Stimulated activated CD8-positive, alpha-beta memory T cell treated with anti-CD3 and anti-CD28 coated beads, Interleukin-7, amount 100 ng/mL, for 1 hour (primary cell): ENCODE measurements at places on chromosomes 16 and 17.

DNA sequence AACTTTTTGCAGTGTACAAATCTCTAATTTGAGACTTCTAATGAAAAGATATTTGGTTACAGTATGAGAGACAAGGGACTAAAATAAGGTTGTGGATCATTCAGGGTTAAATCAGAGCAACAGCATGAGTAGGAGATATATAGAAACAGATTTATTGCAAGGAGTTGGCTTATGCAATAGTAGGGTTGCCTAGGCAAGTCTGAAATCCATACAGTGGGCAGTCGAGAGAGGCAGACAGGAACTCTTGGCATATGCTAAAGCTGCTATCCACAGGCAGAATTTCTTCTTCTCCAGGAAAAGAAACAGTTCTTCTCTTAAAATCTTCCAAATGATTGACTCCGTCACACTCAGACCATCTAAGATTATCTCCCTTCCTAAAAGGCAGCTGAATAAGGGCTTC is 500.8 kb downstream of the MAF start:
- DNase-seq: no peak

GRCh38 chr17:83106913-83107655 is 27.7 kb downstream of the METRNL start:
- DNase-seq: no peak

- DNase-seq: no peak
These were observed 327.0 kb upstream of the TBX2 start for GRCh38 chr17:61072648-61073047.

GRCh38 chr17:69448431-69449102 is 34.1 kb downstream of the MAP2K6 start:
- no peak for DNase-seq

DNA sequence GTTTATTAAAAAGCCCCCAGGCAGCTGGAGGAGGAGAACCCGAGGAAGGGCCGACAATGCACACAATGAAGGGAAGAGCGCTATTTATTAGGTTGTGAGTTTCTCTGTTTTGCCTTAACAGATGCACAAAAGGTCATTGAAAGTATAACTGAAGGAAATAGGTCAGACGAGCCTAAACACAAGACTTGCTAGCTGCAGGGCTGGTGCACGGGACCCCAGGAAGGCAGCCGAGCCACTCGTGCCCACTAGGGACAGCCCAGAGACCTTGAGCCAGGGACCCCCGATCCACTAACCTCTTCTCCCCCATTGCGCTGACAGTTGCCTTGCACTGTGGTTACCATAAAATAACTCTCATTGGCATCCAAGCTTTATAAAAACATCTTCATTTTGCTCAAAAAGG is 11.3 kb downstream of the LITAFD start:
- no peak for DNase-seq

DNA sequence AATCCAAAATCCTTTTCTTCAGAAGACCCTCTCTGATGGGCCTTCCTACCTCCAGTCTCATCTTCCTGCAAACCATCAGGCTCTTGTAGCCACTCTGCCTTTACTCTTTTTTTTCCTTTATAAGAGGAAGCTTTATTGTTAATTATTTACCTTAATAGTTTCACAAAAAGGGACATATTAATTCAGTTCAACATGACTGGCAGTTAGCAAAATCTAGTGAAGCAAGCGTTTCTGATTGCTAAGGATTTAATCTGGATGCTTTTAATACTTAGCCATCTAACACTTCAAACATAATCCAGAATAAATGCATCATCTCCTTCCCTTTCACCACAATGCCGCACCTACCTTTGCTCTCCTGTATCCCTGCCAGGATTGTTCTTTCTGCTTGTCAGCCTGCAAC is 62.0 kb downstream of the SPACA3 start:
- no peak for DNase-seq

GRCh38 chr17:28416703-28417311 is 10.8 kb upstream of the SLC46A1 start:
- peak; percentile 18 for DNase-seq

DNA sequence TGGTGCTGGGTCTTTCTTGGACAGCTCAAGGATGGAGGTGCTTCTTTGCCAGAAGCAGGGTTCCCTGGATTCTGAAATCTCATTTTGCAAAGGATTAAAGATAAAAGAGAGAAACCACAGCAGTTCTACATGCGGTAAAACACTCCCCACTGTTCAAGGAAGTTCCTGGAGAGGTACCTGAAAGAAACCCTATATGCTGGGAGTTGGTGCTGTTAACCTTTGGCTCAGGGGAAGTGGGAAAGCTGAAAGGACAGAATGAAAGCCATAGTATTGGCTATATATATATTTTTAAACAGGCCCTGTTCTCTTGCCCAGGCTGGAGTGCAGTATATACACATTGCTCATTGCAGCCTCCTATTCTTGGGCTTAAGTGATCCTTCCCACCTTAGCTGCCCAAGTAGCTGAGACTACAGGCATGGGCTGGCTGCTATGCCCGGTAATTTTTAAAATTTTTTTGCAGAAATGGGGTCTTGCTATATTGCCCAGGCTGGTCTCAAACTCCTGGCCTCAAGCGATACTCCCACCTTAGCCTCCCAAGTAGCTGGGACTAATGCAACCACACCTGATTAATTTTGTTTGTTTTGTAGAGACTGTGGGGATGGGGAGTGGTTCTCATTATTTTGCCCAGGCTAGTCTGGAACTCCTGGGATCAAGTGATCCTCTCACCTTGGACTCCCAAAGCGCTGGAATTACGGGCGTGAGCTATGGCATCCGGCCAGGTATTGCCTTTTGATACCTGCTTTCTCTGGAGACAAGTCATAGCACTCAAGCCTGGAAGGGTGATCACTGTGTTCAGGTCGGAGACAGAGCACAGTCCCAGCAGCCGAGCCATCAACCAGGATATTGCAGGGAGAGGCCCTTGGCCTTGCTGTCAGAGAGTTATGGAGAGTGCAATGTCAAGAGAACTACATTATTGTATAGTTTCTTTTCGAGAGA is 55.2 kb downstream of the MSI2 start:
- no peak for DNase-seq

- DNase-seq: no peak
These were observed 11.8 kb upstream of the ZNF23 start for GRCh38 chr16:71473891-71474290.

- no peak for DNase-seq
These were observed 21.3 kb downstream of the OTOA start for GRCh38 chr16:21685034-21685455.

- DNase-seq: no peak
These were observed 68.0 kb downstream of the SOX9 start for GRCh38 chr17:72188801-72189200.

- no peak for DNase-seq
These were observed 858 bp upstream of the SMARCE1 start for GRCh38 chr17:40648384-40648968.

- DNase-seq: no peak
These were observed 15.3 kb upstream of the ALDH3A1 start for GRCh38 chr17:19763416-19763815.

DNA sequence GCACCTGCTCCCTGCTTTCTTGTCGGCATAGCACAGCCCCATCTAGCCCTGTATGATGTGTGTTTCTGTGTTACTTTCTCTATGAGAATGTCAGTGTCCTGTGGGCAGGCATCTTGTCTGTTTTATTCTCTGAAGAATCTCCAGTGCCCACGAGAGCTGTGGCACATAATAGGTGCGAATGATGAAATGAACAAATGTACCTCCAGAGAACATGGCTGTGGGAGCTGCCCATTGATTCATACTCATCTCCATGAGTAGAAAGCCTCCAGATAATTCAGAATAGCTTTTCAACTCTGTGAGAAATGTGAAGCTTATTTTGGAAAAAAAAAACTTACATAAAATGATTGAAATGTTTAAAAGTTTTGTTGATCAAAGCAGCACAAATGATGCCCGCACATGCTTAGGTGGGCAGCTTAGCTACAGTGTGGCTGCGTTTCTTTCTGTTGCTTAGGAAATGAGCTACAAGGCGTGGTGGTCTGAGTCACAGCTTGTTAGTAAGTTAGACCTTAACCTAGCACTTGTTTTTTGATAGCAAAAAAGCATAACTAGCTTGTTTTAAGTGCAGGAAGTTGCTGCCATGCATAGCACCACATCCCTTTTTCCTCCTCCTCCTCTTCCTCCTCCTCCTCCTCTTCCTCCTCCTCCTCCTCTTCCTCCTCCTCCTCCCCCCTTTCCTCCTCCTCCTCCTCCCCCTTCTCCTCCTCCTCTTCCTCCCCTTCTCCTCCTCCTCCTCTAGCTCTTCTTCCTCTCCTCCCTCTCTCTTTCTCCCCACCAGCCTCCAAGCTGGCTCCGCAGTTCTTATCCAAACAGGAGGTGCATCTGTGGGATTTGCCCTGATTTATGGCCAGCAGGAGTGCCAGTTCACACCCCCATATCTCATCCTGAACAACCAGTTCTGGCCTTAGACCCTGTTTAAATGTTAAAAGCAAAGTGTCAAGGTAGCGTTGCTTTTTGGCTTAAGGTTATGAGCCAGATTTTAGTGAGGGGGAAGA is 221.5 kb downstream of the IRF8 start:
- DNase-seq: no peak
